ENCODE measurements at places on chromosomes 3 and 15. TPM values are rescaled to one million over a fixed set of nuclear protein-coding genes. Genes with fewer than 3 reads are reported as not detected.

Gene PAQR5
- polyA plus RNA-seq: 3.6 TPM

Gene MAP1A
- polyA plus RNA-seq: 2.2 TPM

Gene ADAM10
- 10.0 TPM for polyA plus RNA-seq

Gene CPA3
- 1.1 TPM for polyA plus RNA-seq

Gene GPR176
- polyA plus RNA-seq: 0.76 TPM

Gene MST1
- 36.9 TPM for polyA plus RNA-seq

Gene GPR171
- 1.4 TPM for polyA plus RNA-seq

Gene NUSAP1
- polyA plus RNA-seq: 3.4 TPM

Gene ZNF621
- polyA plus RNA-seq: 8.5 TPM

- H3K36me3 ChIP-seq: no peaks in the 10 kb centered on the region
- no peak overlapping the region for H3K4me3 ChIP-seq
- DNase-seq: no peak
- no peaks in the 10 kb centered on the region for H3K4me1 ChIP-seq
Measured at GRCh38 chr15:81111018-81111417, 23.1 kb upstream of the CFAP161 start.

GRCh38 chr15:73990250-73991005, 1.7 kb downstream of the STOML1 start:
- no peak for DNase-seq
- no peak overlapping the region for H3K4me3 ChIP-seq
- no peaks in the 10 kb centered on the region for H3K36me3 ChIP-seq
- peaks cover 63% of the 10 kb centered on the region for H3K4me1 ChIP-seq
- peak overlapping the region; percentile 96 for H3K27ac ChIP-seq

GRCh38 chr3:49133226-49133951, 539 bp upstream of the LAMB2 start:
- H3K4me1 ChIP-seq: peaks cover 41% of the 10 kb centered on the region
- H3K36me3 ChIP-seq: peaks cover 23% of the 10 kb centered on the region
- peak overlapping the region; percentile 65 for H3K4me3 ChIP-seq
- peak overlapping the region; percentile 88 for H3K27ac ChIP-seq

GRCh38 chr3:22013641-22014040, 262.6 kb upstream of the ZNF385D start:
- no peaks in the 10 kb centered on the region for H3K27me3 ChIP-seq
- no peak overlapping the region for H3K4me3 ChIP-seq
- no peaks in the 10 kb centered on the region for H3K36me3 ChIP-seq
- H3K27ac ChIP-seq: no peak overlapping the region

- no peak overlapping the region for H3K27ac ChIP-seq
- no peaks in the 10 kb centered on the region for H3K4me1 ChIP-seq
- no peak overlapping the region for H3K4me3 ChIP-seq
- DNase-seq: peak; percentile 64
Measured at GRCh38 chr3:80688814-80689213, 921.0 kb upstream of the ROBO1 start.

- H3K36me3 ChIP-seq: no peaks in the 10 kb centered on the region
- H3K27me3 ChIP-seq: no peaks in the 10 kb centered on the region
- H3K4me3 ChIP-seq: no peak overlapping the region
Measured at GRCh38 chr15:62857411-62857853, 185.1 kb upstream of the TPM1 start.

GRCh38 chr15:93073465-93073952, 15.5 kb downstream of the RGMA start:
- peak overlapping the region; percentile 92 for H3K27ac ChIP-seq
- peaks cover 46% of the 10 kb centered on the region for H3K4me1 ChIP-seq
- peak overlapping the region; percentile 79 for H3K4me3 ChIP-seq
- peak; percentile 48 for DNase-seq

GRCh38 chr15:73748730-73749129, 4.4 kb downstream of the INSYN1 start:
- DNase-seq: no peak
- H3K4me3 ChIP-seq: no peak overlapping the region
- no peak overlapping the region for H3K27ac ChIP-seq
- no peaks in the 10 kb centered on the region for H3K36me3 ChIP-seq
- peaks cover 41% of the 10 kb centered on the region for H3K27me3 ChIP-seq

- peaks cover 35% of the 10 kb centered on the region for H3K4me1 ChIP-seq
- H3K4me3 ChIP-seq: no peak overlapping the region
- DNase-seq: peak; percentile 71
- peaks cover 23% of the 10 kb centered on the region for H3K27me3 ChIP-seq
- H3K36me3 ChIP-seq: no peaks in the 10 kb centered on the region
- H3K27ac ChIP-seq: peak overlapping the region; percentile 80
Measured at GRCh38 chr3:38031022-38031994, 1.9 kb upstream of the PLCD1 start.

GRCh38 chr3:115615001-115615814, 8.1 kb upstream of the GAP43 start:
- no peak for DNase-seq
- H3K27ac ChIP-seq: no peak overlapping the region
- no peaks in the 10 kb centered on the region for H3K36me3 ChIP-seq
- H3K27me3 ChIP-seq: no peaks in the 10 kb centered on the region

DNA sequence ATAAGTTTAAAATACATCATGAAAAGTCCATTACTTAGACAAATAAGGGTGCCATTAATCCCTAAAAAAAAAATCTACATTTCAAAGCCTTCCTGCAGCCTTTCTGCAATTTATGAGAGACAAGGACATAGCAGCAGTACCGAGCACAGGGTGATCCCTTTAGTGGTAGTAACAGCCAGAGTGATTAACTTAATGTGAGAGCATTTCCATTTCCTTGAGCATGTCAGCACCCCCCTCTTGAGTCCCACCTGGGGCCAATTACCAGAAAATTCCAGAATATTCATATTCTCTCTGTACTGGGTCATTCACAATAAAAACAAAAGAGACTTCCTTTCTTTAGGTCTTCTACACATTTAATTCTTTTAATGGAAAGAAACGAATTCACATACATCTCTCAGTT, 546.9 kb upstream of the CCDC54 start:
- no peaks in the 10 kb centered on the region for H3K4me1 ChIP-seq
- no peaks in the 10 kb centered on the region for H3K27me3 ChIP-seq

- no peak overlapping the region for H3K27ac ChIP-seq
- no peak for DNase-seq
- no peaks in the 10 kb centered on the region for H3K27me3 ChIP-seq
- no peak overlapping the region for H3K4me3 ChIP-seq
- H3K36me3 ChIP-seq: no peaks in the 10 kb centered on the region
Measured at GRCh38 chr3:183468424-183468823, 40.0 kb upstream of the MCF2L2 start.

- H3K27ac ChIP-seq: no peak within 1 kb of the TSS
- no peaks in the 10 kb centered on the region for H3K36me3 ChIP-seq
- peaks cover 26% of the 10 kb centered on the region for H3K27me3 ChIP-seq
- peaks cover 20% of the 10 kb centered on the region for H3K4me1 ChIP-seq
Measured at GRCh38 chr3:115623044-115623868, at the start of gene GAP43. GAP43 (plus strand) TSS chr3:115623510; CDS start chr3:115623690, 180 bp downstream.
